ENCODE measurements at places on chromosomes 3 and 15.

- no peak for DNase-seq
Observed at GRCh38 chr15:56320861-56321260, 44.4 kb upstream of the TEX9 start.

DNA sequence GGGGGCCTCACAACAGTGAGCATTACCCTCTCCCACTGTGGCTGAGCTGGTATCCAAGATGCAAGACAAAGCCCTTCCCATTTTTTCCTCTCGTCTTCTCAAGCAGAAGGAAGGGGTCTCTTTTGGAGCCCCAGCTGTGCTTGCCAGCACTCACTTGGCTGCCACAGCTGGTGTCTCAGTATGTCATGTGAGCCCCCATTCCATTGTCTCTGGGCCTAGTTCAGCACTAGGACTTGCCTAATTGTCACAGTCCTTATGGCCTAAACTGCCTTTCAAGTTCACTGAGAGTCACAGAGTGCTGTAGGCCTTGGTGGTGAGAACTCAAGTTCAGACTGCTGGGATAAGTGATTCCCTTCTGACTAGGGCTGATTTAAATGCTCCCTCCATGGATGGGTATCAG is 89.8 kb downstream of the ARHGEF26 start:
- DNase-seq, result no peak

GRCh38 chr3:123623346-123623880 is 38.6 kb upstream of the HACD2 start:
- DNase-seq, result no peak

DNA sequence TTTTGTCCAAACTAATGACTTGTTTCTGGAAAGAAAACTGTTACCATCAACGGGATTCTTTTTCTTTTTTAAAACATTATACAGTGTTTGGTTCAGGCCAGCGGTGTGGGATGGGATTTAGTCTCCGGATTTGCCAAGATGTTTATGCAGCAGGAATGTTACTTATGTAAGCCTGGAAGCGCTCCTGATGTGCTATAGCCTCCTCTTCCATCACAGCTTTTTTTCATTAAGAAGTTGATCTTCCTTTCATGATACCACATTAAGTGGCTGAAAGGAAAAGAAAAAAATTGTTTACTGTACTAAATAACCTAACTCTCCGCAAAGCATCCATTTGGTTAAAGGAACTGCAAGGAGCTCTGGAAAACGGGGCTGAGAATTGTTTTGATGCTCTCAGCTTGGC is 120.5 kb upstream of the ALDH1A3 start:
- DNase-seq, result no peak
